ENCODE measurements at places on chromosomes 6 and 20.

GRCh38 chr20:23047738-23048214 is 1.7 kb downstream of the THBD start:
- no peak for DNase-seq

GRCh38 chr20:31570021-31570463 is 35.0 kb upstream of the ID1 start:
- no peak for DNase-seq

DNA sequence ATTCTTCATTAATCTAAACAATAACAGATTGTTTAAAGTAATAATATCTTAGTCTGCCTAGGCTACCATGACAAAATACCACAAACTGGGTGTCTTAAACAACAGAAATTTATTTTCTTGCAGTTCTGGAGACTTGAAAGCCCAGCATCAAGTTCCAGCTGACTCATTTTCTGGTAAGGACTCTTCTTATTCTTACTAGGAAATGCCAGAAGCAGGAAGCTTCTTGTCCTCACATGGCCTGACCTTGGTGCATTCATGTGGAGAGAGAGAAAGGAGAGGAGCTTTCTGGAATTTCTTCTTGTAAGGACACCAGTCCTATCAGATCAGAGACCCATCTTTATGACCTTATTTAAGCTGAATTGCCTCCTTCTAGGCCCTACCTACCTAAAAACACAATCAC is 110.5 kb downstream of the ANKRD60 start:
- DNase-seq = no peak

DNA sequence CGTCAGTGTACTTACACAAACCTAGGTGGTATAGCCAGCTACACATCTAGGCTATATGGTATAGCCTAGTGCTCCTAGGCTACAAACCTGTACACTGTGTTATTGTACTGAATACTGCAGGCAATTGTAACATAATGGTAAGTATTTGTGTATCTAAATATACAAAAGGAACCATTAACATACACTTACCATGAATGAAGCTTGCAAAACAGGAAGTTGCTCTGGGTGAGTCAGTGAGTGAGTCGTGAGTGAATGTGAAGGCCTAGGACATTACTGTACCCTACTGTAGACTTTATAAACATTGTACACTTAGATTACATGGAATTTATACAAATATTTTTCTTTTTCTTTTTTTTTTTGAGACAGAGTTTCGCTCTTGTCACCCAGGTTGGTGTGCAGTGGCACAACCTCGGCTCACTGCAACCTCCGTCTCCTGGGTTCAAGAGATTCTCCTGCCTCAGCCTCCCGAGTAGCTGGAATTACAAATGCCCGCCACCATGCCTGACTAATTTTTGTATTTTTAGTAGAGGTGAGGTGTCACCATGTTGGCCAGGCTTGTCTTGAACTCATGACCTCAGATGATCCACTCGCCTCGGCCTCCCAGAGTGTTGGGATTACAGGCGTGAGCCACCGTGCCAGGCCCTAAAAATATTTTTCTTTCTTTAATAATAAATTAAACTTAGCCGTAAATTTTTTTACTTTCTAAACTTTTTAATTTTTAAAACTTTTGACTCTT is 15.4 kb upstream of the KIAA1755 start:
- no peak for DNase-seq

- no peak for DNase-seq
These were observed 31.8 kb downstream of the ABRACL start for GRCh38 chr6:139060332-139060731.

DNA sequence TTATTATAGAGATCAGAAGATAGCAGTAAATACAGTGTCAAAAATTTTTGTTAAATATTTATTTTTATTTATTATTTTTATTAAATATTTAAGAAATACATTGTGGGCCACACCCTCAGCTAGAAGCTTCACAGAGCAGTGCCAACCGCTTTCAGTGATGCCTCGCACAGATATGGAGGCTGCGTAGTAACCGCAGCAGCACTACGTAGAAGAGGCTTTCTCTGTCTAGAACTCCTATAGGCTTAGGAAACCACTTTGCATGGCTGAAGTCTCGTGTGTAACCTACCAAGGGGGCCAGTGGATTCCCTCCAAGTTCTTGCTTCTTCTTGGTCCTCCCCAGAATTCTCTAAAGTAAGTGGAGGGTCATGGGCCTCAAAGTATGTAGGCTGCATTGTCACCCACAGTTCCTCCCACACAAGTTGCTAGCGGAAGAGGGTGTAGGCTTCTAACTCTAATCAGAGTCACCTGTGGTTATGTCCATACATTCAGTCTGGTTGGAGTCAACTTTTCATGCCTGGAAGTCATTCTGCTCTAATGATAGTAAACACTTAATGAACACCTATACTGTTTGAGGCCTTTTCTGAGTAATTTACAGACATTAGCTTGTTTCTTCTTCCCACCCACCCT is 285.6 kb downstream of the CDKAL1 start:
- DNase-seq = no peak

DNA sequence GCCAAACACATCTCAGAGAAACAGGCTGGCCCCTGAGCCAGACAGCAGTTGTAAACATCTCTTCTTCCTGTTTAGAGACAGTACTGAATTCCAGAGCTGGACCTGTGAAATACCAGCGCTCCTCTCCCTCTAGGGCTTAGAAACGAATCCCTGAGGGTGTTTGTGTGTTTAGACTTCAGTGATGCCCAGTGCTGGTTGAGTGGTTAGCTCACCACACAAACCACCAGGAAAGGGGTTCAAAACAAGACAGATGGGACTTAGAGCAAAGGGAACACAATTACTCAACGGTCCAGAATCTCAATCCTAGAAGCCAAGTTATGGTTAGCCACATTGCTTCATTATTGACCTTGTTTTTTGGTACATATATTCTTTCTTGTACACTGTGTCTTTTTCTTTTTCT is 108.7 kb upstream of the TMEM170B start:
- DNase-seq = no peak

GRCh38 chr6:166228839-166229528 is 61.3 kb upstream of the TBXT start:
- no peak for DNase-seq

DNA sequence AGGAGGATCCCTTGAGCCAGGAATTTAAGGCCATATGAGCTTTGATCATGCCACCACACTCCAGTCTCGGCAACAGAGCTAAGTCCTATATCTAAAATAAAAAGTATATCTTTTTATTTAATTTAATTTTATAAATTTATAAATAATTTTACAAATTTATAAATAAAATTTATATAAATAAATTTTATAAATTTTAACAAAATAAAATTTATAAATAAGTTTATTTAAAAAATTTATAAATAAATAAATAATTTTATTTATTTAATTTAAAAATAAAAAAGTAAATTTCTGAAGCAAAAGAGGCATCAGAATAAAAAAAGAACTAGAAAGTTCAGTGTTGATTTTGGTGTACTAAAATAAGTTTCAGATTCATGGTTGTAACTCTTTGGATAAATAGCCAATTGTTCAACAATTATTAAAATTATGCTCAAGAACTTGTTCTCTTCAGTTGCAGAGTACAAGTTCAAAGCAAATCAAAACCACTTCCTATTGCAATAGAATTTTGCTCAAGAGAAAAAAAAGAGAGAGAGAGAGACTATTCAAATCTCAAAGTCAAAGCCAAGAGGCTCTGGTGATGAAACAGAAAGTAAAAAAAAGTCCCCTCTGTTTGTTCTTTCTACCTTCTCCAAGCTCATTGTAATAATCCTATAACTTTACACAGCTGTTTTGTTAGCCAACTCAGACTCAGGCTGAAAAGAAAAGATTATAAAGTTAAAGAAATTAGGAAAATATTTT is 547.5 kb upstream of the ADGRB3 start:
- DNase-seq = no peak

- no peak for DNase-seq
These were observed 170.6 kb downstream of the TRMT11 start for GRCh38 chr6:126156973-126157372.

GRCh38 chr20:20095114-20095872 is 43.0 kb downstream of the CFAP61 start:
- no peak for DNase-seq

GRCh38 chr6:15366003-15366535 is 120.2 kb downstream of the JARID2 start:
- DNase-seq = no peak

Data from stimulated activated CD8-positive, alpha-beta memory T cell treated with anti-CD3 and anti-CD28 coated beads, Interleukin-7, amount 100 ng/mL, for 1 hour (primary cell).